ENCODE measurements at places on chromosomes 3 and 15.

DNA sequence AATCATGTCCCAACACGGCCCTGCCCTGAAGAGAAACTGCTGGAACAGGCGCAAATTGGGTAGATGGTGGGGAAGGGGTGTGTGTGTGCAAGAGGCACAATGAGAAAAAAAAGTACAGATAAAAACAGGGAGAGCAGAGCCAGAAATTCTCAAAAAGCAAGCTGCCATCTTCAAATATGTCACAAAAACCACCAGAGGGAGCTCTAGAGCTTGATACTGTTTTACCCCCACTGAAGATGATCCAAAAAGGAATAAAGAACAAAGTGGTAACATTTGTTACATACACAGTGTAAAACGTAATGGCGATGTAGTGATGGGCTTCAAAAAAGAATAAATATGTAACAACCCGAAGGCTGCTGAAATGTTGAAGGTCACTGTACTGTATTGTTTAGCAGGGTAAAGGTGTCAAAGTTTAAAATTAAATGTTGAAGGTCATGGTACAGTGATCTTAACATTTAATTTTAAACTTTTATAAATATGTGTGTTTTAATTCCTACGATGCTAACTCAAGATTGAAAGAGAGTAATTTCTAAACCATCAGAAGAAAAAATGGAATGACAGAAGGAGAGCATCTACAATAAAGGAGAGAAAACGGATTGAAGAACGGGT, 6.0 kb downstream of the SNRPA1 start:
- no peak overlapping the region for H3K4me3 ChIP-seq
- DNase-seq: no peak
- peak overlapping the region; percentile 4 for H3K27ac ChIP-seq

GRCh38 chr3:12708584-12709192, 44.8 kb upstream of the RAF1 start:
- no peak overlapping the region for H3K27ac ChIP-seq
- H3K27me3 ChIP-seq: peaks cover 10% of the 10 kb centered on the region
- H3K4me3 ChIP-seq: no peak overlapping the region
- H3K36me3 ChIP-seq: no peaks in the 10 kb centered on the region
- peak; percentile 88 for DNase-seq

DNA sequence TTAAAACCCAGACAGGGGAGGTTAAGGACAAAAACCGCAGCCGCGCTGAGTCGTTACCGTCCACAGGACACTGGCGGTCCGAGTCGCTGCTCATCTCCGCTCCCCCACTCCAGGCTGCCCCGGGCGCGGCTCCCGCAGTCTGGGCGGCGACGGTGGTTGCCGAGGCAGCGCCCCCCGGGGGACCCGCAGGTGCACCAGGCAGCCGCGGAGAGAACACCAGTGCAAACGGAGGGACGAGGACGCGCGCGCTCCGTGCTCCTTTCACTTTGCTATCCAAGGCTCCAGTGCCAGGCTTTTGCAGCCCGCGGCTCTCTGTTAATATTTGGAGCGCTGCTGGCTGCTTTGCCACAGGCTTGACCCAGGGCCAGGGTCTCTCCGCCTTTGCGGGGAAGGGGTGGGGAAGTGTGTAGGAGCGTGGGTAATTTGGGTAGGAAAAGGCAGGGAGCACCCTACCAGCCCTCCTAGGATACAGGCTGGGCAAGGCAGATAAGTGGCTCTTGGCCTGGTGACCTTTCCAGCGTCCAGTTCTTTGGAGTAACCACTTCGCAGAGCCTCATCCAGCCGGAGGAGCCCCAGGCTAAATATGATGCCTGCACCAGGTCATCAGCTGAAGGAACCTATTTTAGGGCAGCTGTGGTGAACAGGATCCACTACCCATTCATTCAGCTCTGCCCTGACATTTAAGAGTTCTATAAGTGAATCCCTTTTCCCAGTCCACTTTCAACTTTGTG, at the start of gene GADL1:
TSS of gene GADL1 (minus strand) at position 141 of the 731 bp plus-strand sequence. CDS start at position 94, 47 bp downstream.
- H3K27ac ChIP-seq: no peak within 1 kb of the TSS
- H3K4me3 ChIP-seq: peak within 1 kb of the TSS; percentile 66
- peaks cover 61% of the 10 kb centered on the region for H3K27me3 ChIP-seq
- H3K36me3 ChIP-seq: no peaks in the 10 kb centered on the region
- no peak for DNase-seq
- peaks cover 3% of the 10 kb centered on the region for H3K4me1 ChIP-seq

GRCh38 chr3:23217872-23218554, 14.9 kb downstream of the UBE2E2 start:
- H3K27ac ChIP-seq: no peak overlapping the region
- no peak for DNase-seq

GRCh38 chr3:97719156-97719821, 45.3 kb upstream of the ARL6 start:
- H3K27me3 ChIP-seq: peaks cover 34% of the 10 kb centered on the region
- no peak overlapping the region for H3K27ac ChIP-seq
- no peaks in the 10 kb centered on the region for H3K36me3 ChIP-seq

- no peak overlapping the region for H3K27ac ChIP-seq
- DNase-seq: no peak
- H3K27me3 ChIP-seq: no peaks in the 10 kb centered on the region
- peaks cover 3% of the 10 kb centered on the region for H3K4me1 ChIP-seq
- peak overlapping the region; percentile 84 for H3K4me3 ChIP-seq
Measured at GRCh38 chr15:83064859-83065258, 2.2 kb downstream of the BTBD1 start.

- H3K27ac ChIP-seq: peak overlapping the region; percentile 16
- peaks cover 16% of the 10 kb centered on the region for H3K4me1 ChIP-seq
- no peak for DNase-seq
- H3K36me3 ChIP-seq: peaks cover 12% of the 10 kb centered on the region
- no peak overlapping the region for H3K4me3 ChIP-seq
Measured at GRCh38 chr3:15659254-15659975, 57.9 kb downstream of the BTD start.

DNA sequence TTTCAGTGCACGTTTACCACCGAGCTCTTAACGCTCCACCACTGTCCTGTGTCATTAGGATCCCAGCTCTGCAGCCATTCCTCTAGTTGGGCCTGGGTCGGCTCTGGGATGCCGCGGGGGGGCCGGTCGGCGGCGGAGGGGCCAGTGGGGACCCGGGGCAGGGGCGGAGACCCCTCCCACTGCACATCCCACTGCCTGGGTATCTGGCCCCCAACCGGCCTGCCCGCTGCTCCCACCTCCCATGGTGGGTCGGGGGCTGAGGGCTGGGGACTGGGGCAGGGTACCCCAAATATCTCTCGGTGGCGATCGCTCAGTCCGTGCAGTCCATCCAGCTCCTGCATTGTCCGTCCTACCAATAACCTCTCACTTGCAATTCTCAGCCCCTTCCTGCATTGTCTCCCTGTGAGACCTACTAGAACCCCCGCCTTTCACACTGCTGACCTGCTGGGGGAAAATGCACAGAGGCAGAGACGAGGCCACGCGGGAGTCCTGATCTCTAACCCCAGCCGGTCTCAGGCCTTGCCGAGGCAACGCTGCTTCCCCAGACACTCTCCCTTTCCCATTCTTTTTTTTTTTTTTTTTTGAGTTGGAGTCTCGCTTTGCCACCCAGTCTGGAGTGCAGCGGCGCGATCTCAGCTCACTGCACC, 24.0 kb upstream of the MUC20 start:
- no peak overlapping the region for H3K4me3 ChIP-seq
- H3K4me1 ChIP-seq: peaks cover 47% of the 10 kb centered on the region

DNA sequence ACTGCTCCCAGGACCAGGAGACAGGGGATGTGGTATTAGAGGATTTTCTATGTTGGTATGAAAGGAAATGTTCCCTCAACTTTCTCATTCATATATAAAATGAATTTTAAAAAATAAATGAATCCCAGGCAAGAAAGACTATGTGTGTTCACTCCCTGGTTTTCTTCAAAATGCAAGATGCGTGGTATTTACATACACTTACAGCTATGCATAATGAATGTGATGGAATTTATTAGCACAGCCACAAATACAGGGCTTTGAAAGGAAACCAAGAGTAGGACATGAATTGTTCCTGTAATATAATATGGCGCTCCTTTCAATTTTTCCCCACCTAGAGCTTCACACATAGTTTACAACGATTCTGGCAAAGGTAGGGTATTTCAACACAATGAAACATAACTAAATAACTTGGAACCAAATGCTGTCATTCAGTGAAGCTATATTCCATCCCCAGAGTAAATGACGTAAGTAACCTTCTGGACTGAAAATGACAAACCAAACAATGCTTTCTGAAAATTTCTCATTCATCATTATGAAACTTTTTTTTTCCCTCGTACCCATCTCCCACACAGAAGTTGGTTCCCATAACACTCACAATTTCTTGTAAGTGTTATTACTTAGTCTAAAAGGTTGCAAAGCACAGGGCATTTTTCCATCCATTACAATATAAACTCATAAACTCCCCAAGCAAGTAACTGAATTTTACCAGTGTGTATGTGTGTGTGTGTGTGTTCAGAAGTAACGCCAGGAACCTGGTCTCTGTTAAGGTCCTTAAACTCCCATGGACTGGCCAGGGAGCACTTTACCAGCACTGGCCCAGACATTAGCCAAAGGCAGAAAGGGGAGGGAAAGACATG, 41.8 kb downstream of the CBLB start:
- peaks cover 37% of the 10 kb centered on the region for H3K4me1 ChIP-seq
- peak overlapping the region; percentile 47 for H3K27ac ChIP-seq
- no peaks in the 10 kb centered on the region for H3K27me3 ChIP-seq
- DNase-seq: no peak
- peaks cover 23% of the 10 kb centered on the region for H3K36me3 ChIP-seq

DNA sequence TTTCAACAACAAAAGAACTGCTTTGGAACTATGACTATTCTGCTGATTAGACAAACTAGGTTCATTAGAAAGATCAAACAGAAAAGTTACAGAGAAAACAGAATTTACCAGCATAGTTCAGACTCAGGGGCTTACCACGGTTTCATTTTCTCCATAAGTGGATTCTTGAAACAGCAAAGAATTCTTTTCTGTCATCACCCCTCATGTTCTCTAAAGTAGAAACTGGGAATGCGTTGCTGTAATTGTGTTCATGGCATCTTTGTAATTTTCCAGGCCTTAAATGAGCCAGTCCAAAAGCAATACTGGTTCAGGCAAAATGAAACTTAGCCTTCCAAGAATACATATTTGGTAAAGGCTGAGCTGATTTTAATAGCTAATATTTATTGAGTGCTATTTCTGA, 287.8 kb downstream of the CHL1 start:
- no peak overlapping the region for H3K27ac ChIP-seq
- no peak overlapping the region for H3K4me3 ChIP-seq
- H3K36me3 ChIP-seq: no peaks in the 10 kb centered on the region
- no peaks in the 10 kb centered on the region for H3K4me1 ChIP-seq

- no peaks in the 10 kb centered on the region for H3K4me1 ChIP-seq
- H3K27ac ChIP-seq: no peak overlapping the region
- no peaks in the 10 kb centered on the region for H3K36me3 ChIP-seq
Measured at GRCh38 chr3:31035681-31036080, 141.2 kb upstream of the GADL1 start.

Measured in osteocyte (in vitro differentiated cells).